ENCODE measurements at places on chromosomes 4 and X.

GRCh38 chrX:67289055-67289499 lies 254.7 kb upstream of the AR start:
- DNase-seq = no peak

DNA sequence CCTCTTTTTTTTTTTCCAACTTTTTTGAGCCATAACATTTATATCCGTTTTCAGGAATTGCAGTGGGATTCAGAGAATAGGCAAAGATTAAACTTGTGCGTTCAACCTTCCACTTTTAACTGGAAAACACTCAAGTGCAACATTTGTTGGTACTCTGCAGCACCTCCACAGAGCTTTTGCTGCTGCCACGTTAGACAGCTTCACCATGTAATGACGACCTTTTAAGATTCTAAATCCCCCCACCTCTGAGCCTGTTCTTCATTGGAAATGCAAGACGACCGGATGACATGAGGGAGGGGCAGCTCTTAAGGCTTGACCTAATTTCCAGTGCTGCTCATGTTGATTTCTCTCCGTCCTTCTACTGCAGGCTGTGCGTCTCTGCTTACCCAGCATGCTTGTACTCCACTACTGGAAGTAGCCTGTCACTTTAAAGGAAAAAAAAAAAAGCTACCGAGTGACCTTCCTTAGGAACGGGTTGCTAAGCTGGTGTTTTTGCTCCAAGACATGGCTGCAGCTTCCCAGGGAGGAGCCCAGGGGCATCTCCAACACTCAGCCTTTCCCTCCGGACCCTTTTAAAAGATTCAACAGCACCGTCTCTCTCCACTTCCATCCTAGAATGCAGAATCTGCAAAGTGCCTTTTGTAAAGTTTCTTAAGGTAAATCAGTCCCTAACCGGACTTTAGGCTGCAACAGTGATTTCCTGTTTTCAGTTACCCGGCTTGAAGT lies at the start of gene CC2D2A:
CC2D2A (plus strand) TSS at position 481 of the 726 bp plus-strand sequence. CDS start 6,051 bp downstream, outside the sequence.
- DNase-seq = peak; percentile 75

DNA sequence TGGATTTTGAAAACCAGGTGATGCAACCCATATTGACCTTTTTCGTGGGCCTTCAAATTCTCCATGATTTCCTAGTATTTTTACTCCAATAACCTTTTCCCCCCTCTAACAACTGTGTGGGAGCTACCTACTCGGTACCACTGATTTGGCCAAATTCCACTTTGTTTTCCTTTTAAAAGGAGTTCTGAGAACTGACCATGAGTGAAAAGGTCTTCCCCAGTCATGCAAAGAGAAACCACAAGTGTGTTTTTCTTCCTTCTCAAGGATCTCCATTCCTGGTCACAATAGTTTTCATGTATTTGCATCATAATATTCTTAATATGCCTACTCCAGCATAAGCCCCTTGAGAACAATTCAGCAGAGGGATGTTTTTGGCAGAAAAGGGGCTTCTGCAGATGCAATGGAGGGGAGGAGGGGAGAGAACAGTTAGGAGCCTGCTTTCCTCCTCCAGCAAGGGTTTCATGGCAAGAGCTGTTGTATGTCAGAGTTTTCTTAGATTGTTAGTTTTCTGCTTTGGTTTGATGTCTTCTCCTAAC lies 195.3 kb upstream of the ANXA3 start:
- no peak for DNase-seq

- no peak for DNase-seq
These were observed 115.0 kb upstream of the LDB2 start for GRCh38 chr4:17013382-17014006.

- DNase-seq = no peak
These were observed 63.4 kb downstream of the GPR50 start for GRCh38 chrX:151239751-151240150.

GRCh38 chr4:56909086-56909894 lies 1.6 kb downstream of the REST start:
- peak; percentile 16 for DNase-seq

DNA sequence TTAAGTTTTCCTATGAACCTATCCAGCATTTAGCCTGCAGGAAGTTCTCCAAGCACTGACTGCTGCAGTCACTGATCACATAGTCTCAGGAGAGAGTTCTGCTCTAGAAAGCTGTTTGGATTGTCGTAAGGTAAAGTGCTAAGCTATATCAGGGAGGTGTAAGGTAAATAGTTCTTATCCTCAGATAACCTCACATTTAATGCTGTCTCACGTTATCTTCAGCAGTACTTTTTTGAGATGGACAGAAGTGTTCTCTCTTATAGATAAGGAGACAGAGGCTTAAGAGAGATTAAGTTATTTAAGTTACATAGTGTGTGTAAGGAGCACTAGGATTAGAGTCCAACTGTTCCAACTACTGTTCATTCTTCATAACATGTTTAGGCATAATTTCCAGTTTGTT lies 77.9 kb downstream of the STIM2 start:
- no peak for DNase-seq

All from SK-N-DZ (cell line).